ENCODE measurements at places on chromosomes 3 and 15.

- DNase-seq = no peak
Observed at GRCh38 chr3:69922521-69923000, 77.0 kb upstream of the SAMMSON start.

DNA sequence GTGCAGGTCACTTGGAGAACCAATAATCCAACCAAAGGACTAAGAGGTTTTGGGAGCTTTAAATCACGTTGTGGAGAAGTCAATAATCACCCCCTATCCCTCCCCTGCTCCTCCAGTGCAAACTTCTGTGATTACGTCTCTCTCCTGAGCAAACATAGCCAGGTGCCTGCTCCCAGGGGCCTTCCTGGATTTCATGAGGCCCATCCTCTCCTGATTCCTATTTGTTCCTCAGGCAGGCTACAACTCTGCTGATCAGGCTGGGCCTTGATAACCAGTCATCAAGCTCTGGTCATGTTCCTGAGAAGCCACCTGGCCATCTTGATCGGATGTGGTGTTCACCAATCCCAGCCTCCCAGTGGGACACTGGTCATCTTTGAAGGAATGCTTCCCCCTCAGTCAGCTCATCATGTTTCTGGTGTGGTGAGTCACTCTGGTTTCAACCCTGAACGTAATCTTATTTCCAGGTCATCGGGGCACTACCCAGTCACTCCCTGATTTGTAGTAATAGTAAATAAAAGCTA is 2.9 kb upstream of the ZNF710 start:
- no peak for DNase-seq

DNA sequence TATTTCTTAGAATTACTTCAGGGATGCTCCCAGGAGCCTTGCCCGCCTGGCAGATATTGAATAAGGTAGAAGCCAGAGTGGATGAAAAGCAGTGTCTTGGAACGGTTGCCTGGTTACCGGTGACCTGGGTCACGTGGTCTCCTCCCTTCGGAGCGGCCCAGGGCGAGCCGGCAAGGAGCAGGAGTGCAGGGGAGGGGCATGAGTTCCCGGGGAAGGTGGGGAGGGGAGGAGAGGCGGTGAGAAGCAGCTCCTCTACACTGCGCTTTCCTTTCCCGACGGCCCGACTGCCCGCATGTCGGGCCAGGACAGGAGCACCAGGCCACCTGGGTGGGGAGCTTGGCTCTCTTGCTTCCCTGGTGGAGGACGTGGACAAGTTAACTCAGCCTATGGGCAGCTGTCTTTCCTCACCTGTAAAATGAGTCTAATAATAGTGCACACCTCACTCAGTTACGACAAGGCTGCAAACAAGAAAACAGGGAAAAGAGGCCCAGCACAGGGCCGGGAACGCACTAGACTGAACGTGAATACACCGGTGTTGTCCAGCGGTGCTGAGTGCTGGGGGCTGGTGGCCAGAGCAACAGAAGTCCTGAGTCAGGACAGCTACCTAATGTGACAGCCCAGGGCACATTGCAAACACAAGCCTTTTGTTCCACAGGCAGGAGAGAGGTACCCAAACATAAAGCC is 198.3 kb downstream of the ADAMTS9 start:
- DNase-seq = no peak

DNA sequence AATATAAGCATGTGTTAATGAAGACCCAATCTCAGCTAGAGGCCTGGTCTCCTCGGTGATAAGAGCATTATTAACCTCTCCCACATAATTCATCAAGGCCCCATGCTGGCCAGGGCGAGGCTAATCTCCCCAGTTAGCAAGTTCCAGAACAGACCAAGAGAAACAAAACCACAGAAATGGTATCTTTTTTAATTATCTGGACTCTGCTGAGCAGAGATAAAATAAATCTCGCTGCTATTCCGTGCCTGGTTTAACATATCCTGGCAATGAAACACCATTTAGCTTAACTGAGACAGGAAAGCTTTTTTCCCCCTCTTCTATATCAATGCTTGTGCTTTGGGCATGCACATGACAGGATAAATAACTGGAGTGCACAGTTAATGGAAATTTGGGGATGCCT is 72.5 kb upstream of the ARHGEF3 start:
- no peak for DNase-seq

- no peak for DNase-seq
Observed at GRCh38 chr15:22259881-22260421, 179.6 kb downstream of the OR4M2 start.

DNA sequence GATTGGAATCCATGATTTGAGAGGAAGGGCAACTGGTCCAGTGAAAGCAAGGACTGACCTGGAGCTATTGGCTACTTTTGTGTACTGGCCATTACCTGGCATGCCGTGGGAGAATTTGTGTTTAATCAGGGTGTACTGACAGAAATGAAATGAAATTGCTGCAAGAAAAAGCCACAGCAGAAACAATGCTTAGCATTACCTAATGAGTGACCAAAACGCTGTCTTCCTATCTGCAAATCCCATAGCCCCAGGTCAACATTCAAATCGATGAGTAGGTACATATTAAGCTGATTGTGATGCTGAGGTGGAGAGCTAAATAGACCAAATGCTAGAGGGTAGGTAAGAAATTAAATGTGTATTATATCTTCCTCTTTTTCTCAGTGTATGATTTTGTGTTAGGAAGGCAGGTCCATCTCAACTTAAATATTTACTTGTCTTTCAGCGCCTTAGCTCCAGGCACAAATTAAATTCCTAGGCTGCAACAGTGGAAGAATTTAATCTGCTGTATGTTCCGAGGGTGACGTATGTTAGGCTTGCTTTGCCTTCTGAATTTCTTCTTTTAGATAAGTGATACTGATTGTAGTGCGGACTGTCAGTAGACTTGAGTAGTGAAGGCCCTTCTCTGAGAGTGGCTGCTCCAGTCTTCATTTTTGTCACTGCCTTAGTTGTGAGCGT is 331.1 kb downstream of the SV2B start:
- DNase-seq = no peak

DNA sequence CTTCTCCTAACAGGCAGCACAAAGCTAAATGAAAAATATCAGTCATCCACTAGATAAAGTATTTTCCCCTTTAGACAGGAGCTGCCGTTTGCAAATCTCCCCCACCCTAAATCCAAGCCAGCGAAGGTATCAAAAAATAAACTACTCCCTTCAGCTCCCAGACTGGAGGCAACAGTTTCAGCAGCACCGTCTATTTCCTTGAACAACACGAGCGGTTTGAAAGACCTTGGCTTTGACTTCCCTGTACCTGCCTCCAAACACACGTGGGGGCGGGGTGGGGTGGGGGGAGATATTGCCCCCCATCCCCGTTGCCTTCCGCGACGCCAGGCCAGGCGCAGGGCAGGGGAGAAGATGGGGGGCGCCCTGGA is 832 bp upstream of the CACNA1D start:
- DNase-seq = no peak

DNA sequence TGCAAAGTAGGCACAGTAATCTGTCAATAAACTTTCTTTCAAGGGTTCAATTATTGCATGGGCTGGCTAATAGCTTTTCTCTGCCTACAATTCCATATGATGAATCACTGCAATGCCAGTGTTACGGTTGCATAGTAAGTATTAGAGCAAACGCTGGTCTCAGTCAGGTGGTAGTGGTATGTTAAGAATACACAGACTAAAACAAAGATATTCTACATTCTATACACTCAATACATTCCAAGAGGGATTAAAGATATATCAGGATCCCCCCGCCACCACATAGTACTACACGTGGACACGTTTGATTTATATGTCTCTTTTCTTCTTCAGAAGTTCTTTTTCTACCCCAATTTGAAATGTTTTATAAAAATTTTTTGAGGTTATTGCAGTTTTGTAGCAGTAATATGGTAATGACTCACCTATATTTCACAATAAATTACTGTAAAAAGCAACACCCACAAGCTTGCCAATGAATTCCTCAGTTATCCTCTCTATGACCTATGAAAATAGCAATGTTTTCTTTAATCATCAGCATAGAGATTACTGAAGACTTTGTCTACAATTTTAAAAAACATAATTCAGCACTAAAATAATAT is 68.2 kb downstream of the CD200R1L start:
- DNase-seq = no peak

DNA sequence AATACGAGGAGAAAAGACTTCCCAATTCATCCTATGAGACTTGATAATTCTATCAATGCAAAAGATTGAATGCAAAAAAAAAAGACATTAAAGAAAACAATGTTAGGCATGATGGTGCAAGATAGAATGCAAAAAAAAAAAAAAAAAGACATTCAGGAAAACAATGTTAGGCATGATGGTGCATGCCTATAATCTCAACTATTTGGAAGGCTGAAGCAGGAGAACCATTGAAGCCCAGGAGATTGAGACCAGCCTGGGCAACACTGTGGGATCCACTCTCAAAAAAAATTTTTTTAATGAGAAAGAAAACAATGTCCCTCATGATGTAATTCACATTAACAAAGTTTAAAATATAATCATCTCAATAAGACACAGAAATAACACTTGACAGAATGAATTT is 75.9 kb downstream of the MYO9A start:
- DNase-seq = no peak

DNA sequence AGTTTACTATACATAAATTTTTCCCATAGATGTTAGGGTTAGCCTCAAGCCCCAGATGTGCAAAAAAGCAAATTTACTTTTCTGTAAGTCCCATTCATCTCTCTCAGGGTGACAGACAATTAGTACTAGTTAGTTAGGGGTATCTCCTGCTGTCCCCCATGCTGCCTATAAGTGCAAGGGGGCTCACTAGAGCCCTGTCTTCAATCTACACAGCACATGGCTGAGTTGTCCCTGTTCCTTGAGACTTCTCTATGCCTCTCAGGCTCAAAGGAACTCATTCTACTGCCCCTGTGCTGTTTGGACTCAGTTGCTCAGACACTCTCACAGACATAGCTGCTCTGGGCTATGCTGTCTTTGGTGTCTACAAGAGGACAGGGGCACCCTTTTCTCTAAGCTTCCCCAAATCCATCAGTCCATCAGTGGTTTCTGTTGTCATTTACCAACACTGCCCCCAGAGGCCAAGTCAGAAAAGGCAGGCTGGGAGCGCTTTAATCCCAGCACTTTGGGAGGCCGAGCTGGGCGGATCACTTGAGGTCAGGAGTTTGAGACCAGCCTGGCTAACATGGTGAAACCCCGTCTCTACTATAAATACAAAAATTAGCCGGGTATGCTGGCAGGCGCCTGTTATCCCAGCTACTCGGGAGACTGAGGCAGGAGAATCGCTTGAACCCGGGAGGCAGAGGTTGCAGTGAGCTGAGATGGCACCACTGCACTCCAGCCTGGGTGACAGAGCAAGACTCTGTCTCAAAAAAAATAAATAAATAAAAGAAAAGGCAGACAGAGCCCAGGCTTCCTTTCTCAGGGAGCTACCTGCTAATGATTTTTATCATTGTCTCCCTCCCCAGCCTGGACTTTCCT is 31.4 kb upstream of the PRTG start:
- peak; percentile 4 for DNase-seq

DNA sequence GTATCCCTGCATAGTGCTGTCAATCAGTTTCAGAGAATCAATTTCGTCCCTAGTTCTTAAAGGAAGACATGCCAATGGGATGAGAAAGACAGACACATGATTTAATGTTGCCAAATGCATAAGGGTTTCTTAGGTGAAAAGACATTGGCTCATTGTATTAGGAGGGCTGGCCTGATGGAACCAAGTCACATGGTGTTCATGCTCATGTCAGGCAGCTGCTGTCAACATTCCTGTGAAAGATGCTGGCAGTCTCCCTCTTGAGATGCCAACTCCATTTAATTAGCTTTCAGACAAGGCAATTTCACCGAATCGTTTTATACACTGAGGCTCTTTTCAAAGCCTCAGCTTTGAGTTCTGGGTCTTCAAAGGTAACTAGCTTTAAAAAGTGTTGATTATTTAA is 16.1 kb upstream of the IL1RAP start:
- no peak for DNase-seq

- DNase-seq = no peak
Observed at GRCh38 chr3:26449996-26450395, 172.6 kb upstream of the LRRC3B start.

GRCh38 chr15:50057905-50058639 is 61.0 kb downstream of the ATP8B4 start:
- no peak for DNase-seq

GRCh38 chr15:39114690-39115378 is 466.0 kb upstream of the THBS1 start:
- no peak for DNase-seq

GRCh38 chr3:29339016-29339833 is 58.4 kb downstream of the RBMS3 start:
- no peak for DNase-seq

DNA sequence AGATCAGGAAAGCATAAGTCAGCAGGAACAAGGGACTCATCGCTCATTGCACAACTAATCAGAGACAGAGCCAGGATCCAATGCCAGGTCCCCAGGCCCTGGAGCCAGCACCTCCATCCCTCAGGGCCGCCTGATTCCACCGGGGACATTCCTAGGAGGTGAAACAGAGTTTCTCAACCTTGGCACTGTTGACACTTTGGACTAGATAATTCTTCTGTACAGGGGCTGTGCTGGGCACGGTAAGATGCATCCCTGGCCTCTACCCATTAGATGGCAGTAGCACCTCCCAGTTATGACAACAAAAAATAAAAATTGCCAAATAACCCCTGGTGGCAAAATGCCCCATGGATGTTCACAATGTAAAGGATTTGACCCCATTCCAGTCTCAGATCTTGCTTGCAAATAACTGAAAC is 127.7 kb downstream of the MTHFS start:
- DNase-seq = no peak

GRCh38 chr3:25043177-25043576 is 384.9 kb upstream of the RARB start:
- no peak for DNase-seq

DNA sequence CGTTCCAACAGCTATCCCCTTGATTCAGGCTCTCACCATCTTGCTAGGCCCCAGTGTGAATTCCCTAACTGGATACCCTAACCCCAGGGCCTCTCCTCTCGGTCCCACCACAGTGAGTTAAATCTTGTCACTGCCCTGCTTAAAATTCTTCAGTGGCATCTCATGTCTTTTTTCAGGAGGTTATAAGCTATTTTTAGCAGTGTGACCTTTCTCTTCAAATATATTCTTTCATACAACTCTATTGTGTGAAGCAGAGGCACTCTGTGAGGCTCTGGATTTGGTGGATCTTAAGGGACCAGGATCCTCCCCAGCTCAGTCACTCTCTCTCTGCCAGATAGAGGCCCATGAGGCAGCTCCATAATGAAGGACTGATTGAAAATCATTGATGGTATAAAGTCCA is 760.4 kb downstream of the NTRK3 start:
- no peak for DNase-seq

DNA sequence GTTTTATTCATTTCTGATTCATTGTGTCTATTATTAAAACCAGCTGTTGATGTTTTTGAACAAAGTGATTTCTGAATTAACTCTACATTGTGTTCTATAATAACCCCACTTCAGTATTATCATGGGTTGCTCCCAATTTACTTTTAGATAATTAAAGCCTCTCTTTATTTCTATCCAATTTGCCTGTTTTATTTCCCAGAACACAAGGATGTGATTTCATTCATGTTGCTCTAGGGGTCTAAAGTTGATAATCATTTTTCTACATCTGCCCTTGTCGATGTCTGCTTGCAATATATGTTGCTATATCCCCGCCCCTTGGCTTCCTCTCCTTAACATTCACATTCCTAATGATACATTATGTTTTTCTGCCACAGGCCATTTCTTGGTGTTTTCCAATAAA is 747.3 kb downstream of the CADM2 start:
- DNase-seq = no peak

GRCh38 chr3:118936811-118937210 is 97.8 kb downstream of the IGSF11 start:
- DNase-seq = no peak
